ENCODE measurements at places on chromosomes 6 and 20. TPM values are rescaled to one million over a fixed set of nuclear protein-coding genes. Genes with fewer than 3 reads are reported as not detected.

SMLR1 gene
- total RNA-seq, result not detected

MOXD1 gene
- not detected for total RNA-seq

CENPW gene
- 23.6 TPM for total RNA-seq

DEFB128 gene
- total RNA-seq, result not detected

RAET1L gene
- not detected for total RNA-seq

SASH1 gene
- total RNA-seq, result 79.2 TPM

PKHD1 gene
- not detected for total RNA-seq

TCP11 gene
- not detected for total RNA-seq

RGS19 gene
- 17.0 TPM for total RNA-seq

TRIM40 gene
- total RNA-seq, result not detected

BCAS4 gene
- 4.9 TPM for total RNA-seq

SNAI1 gene
- 2.9 TPM for total RNA-seq

VWA7 gene
- total RNA-seq, result 0.09 TPM

NHLRC1 gene
- total RNA-seq, result 0.99 TPM

KCNQ2 gene
- not detected for total RNA-seq

PTCRA gene
- total RNA-seq, result not detected

ZNF391 gene
- 0.66 TPM for total RNA-seq

HLA-DRB5 gene
- total RNA-seq, result 0.19 TPM

ADNP gene
- 32.2 TPM for total RNA-seq

GSTA3 gene
- not detected for total RNA-seq

CCDC28A gene
- total RNA-seq, result 13.7 TPM

FABP7 gene
- total RNA-seq, result not detected

TAGAP gene
- total RNA-seq, result not detected
